ENCODE measurements at places on chromosomes 7 and 10.

GRCh38 chr10:86601956-86602602, 52.3 kb upstream of the OPN4 start:
- DNase-seq, result no peak

GRCh38 chr7:142745091-142745635, 4.1 kb upstream of the PRSS1 start:
- peak; percentile 17 for DNase-seq

DNA sequence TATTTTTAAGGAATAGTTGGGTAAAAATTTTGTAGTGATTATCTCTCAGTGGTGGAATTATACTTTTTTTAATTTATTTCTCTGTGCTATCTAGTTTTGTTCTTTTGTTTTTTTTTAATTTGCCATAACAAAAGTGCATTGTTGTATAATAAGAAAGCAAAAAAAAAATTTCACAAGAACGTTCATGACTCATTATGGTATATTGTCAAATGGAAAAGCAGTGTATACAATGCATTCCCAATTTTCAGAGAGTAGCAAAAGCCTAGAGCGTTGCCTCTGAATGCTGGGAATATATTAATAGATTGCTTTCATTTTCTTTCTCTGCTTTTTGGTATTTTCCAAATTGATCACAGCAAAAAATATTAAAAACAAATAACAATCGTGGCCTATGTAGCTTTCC, 46.3 kb upstream of the GPAM start:
- DNase-seq, result peak; percentile 57

DNA sequence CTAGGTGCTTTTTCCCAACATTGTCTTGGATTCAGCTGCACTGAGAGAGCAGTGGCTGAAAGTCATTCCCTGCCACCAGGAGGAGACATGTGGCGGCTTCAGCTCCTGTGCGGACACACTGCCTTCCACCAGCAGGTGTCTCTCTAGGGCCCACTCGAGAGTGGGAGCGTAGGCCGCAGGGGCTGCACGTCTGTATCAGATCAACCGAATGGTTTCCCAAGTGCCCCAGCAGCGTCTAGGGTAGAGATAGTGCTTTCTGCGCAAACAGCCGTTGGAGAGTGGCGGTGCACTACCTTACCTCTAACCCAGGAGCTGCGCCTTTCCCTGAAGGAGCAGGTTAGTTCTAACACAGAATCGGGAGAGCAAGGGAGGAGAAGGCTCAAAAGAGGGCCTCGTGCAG, 31.7 kb downstream of the PAPOLB start:
- peak; percentile 53 for DNase-seq

DNA sequence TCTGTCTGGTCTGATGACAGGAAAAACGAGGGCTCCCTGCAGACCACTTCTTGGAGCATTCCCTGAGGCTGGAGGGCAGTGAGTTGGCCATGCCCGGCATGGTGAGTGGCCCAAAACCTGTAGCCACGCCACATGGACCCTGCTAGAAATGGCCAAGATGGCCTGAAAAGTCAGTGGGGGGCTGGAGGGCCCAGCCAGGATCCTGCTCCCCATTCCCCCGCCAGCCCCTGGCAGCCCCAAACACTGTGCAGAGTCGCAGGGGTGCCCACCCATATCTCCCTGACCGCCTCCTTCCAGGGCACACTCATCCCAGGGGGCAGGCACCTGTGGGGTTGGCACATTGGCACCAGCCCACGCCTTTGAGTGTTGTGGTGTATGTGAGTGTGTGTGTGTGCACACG, 18.7 kb upstream of the PPP2R2D start:
- no peak for DNase-seq

DNA sequence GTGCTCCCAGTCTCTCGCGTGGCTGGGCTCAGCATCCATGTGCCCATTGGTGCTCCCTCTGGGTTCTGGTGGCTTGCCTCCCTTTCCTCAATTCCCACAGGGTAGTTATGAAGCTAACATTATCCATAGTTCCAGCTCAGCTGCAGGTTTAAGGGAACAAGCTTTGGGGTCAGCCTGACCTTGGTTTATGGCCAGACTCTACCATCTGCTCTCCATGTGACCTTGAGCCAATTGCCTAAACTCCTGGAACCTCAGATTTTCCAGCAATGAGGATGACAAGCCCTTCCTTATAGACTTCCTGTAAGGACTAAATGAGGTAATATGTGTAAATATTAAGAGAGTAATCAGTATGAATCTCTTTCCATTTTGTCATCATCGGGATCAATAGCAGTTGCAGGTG, 10.1 kb upstream of the SLC29A3 start:
- DNase-seq, result no peak

DNA sequence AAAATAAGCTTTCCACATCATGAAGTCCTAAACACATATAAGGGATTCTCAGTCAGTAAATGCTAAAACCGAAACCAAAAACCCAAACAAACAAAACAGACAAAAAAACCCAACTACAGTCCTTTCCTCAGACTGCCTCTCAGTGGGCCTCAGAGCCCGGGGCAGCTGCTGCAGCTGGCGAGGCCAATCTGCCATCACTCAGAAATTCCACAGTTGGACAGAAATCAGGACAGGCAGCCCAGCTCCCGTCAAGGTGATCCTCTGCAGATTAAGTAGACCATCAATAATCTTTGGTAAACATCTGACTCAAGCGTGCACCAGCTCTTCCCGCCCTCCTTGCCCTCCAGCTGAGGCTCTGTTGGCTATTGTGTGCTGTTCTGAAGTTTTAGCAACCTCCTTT, 142.2 kb downstream of the ATXN7L1 start:
- DNase-seq, result no peak

GRCh38 chr10:43655311-43655710, 6.6 kb upstream of the ZNF32 start:
- DNase-seq, result no peak

GRCh38 chr7:129969881-129970446, 17.2 kb upstream of the UBE2H start:
- peak; percentile 92 for DNase-seq

DNA sequence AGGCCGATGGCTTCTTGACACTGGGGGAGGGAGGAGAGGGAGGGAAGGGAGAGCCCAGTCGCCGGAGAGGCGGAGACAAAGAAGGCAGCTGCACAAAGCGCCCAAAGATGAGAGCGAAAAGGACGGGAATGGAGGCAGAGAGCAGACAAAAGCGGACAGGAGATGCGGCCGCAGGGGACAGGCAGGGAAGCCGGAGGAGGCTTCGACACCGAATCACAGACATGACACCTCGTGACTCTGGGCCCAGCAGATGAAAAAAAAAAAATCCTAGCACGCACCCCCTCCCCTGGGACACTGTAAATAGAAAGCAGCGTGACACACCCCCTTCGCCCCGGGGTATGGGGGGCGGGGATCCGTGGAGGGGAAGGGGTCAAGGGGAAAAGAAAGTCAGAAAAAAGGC, 976 bp downstream of the NAT16 start:
- DNase-seq, result no peak

GRCh38 chr7:14837216-14837615, 65.3 kb downstream of the DGKB start:
- DNase-seq, result no peak

- no peak for DNase-seq
Observed at GRCh38 chr10:32350811-32351350, 3.9 kb upstream of the EPC1 start.

- no peak for DNase-seq
Observed at GRCh38 chr7:94856643-94857042, 50.8 kb upstream of the PPP1R9A start.

DNA sequence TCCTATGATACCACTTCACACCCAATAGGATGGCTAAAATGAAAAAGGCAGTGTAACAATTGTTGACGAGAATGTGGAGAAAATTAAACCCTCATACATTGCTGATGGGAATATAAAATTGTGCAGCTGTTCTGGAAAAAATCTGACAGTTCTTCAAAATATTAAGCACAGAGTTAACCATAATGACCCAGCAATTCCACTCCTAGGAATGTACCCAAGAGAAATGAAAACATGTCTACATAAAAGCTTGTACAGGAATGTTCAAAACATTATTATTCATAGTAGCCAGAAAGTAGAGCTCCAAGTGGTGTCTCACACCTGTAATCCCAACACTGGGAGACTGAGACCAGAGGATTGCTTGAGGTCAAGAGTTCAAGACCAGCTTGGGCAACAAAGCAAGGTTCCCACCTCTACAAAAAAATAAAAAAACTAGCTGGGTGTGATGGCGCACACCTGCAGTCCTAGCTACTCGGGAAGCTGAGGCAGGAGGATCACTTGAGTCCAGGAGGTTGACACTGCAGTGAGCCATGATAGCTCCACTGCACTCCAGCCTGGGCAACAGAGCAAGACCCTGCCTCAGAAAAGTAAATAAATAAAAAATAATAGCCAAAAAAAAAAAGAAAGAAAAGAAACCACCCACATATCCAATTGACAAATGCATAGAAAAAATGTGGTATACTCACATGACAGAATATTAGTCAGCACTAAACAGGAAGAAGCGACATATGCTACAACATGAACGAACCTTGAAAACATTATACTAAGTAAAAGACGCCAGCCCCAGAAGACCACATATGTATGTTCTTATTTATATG, 5.0 kb downstream of the RHEB start:
- DNase-seq, result no peak

DNA sequence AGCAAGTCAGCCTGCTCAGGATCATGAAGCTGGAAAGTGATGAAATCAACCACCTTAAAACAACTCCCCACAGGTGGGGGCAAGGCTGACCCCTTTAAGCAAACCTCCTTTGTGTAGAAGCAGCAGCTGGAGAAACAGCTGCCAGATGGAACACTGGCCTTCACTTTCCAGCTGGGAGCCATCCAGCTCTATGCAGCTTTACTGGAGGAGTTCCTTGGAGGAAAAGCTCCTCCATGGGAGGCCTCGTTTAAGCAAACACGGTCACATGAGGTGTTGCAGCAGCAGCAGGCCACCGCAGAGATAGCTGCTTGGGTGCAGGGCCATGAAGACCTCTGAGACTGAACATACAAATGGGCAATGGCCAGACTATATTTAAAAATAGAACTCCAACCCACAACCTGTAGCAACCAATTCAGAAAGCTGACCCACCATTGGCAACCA, 13.0 kb upstream of the DLG5 start:
- peak; percentile 52 for DNase-seq

- peak; percentile 11 for DNase-seq
Observed at GRCh38 chr7:140196361-140197217, 19.8 kb upstream of the KDM7A start.

- peak; percentile 65 for DNase-seq
Observed at GRCh38 chr7:117061751-117062150, 108.5 kb downstream of the ST7 start.

DNA sequence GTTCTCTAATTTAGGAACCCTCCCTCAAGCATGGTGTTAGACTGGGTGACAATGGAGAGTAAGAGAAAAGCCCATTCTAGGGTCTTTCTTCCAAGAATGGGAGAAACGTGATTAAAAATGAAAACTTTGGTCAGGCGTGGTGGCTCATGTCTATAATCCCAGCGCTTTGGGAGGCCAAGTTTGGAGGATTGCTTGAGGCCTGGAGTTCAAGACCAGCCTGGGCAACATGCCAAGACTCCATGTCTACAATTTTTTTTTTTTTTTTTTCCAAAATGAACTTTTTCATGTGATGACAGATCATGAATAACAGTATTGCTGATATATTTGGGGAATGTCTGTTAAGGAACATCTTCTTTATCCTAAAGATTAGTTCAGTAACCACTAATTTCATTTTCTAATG, 194.6 kb downstream of the MLLT10 start:
- no peak for DNase-seq

DNA sequence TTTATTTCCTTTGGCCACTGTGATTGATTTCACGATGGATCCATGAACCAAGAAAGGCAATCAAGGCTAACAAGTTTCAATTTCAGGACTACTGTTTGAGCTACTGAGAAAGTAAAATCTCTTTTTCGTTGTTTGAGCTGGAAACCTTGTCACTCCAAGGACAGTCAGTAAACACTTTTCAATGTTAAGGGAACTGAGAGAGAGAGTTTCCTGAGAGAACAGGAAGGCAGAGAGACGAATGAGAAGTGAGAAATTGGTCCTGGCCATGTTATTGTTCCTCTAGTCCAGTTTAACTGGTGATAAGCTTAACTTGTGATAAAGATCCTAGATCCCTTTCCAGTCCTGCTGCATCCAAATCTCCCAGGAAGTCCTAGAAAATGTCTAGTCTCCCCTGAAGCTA, 909 bp upstream of the AKR1D1 start:
- no peak for DNase-seq

All from HCEC 1CT (cell line).